Naive thymus-derived CD4-positive, alpha-beta T cell (primary cell): ENCODE measurements at places on chromosomes 2 and 18.

GRCh38 chr2:191349990-191350389, 104.8 kb downstream of the MYO1B start:
- DNase-seq, result no peak

DNA sequence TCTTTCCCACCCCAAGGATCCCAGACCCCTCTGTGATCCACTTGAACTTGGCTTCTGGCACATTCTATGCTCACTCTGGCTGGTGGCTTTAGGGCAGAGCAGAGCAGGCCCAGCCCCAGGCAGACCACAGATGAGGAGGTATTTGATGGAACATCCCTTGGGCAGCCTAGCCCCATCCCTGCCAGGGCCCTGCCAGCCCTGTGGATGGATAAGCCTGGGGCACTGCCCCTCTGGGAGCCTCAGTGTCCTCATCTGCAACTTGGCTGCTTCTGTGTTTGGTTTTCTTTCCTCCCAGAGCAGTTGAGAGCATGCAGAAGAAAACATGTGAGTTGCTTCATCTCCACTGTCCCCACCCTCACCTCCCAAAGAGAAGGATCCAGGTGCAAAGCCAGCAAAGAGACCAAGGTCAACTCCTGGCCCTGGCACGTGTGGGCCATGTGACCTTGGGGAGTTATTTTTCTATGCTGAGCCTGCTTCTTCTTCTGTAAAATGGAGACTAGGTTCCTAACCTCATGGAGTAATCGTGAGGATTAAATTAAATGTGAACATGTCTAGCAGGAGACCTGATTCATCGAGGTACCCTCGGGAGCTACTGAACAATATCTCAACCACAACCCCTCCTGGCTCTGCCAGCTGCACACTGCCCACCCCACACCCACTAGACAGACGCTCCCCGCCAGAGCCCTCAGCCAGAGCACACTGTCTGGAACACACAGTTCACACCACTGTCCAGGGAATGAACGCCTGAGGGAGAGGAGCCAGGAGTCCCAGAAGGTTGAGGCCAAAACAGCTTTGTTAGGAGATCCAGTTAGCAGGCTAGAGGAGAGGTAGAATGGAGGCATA, 14.6 kb upstream of the TNS1 start:
- DNase-seq, result no peak

DNA sequence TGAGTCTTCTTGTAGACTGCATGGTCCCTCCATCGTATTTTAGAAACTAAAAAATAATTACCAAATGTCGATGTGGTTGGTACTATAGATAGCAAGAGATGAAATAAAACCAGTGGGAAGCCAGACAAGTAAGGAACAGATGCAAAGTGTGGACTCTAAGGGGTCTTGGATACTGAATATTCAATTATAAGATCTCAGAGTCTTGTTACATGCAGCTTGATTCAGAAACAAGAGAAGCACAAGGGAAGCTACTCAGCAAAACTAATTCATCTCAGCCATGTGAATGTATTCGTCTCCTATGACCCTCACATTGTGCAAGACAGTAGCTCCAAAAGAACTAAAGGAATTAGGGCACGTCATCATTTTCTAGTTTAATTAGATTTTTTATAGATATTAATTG, 80.9 kb downstream of the CDH20 start:
- DNase-seq, result no peak

- no peak for DNase-seq
Measured at GRCh38 chr2:198483051-198483450, 678.7 kb downstream of the PLCL1 start.

DNA sequence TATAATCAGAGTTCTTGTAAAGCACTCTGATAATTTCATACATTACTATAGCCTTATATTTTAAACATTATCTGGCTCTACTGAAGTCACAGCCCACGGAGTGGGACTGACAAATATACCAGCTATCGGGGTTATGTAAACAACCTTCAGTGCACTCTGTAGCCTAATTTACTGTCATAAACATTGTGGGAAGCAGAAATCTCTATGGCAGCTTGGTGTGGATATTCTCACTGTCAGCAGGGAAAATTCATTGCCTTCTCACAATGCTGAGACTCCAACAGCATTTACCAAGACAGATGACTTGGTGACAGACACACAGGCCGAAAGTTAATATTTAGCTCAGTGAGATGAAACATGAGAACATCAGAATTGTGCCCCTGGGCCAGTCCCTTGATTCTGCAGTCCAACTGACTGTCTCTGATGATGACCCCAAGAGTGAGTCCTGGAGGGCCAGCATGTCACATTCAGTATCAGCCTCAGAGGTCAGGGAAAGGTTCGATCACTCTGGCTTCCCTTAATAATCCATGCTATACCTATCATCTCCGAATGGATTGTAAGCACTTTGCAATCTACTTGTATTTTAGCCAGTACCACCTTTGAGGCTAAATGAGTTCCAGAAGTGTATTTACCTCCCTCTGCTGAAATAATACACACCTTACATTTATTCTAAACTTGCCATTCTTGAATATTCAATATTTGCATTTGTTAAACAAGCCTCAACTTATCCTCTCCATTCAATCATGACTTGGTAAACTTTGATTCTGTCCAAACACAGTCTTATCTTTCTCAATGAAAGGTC, 146.2 kb upstream of the OSR1 start:
- no peak for DNase-seq

DNA sequence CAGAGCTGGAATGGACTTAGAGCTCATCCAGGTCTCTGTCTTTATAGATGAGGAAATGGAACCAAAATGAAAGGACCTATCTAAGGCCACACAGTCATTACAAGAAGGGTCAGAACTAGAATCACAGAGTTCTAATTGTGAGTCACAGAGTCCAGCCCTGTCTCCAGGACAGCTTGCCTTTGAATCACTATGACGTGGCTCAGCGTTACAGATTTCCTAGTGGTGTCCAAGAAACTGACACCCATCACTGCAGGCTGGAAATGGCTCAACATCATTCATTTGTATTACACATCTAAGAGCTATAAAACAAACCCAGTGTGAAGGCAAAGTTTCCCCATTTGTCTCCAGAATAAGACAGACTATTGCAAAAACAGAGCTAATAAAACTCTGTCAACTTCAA, 164.3 kb upstream of the SIX2 start:
- DNase-seq, result no peak

DNA sequence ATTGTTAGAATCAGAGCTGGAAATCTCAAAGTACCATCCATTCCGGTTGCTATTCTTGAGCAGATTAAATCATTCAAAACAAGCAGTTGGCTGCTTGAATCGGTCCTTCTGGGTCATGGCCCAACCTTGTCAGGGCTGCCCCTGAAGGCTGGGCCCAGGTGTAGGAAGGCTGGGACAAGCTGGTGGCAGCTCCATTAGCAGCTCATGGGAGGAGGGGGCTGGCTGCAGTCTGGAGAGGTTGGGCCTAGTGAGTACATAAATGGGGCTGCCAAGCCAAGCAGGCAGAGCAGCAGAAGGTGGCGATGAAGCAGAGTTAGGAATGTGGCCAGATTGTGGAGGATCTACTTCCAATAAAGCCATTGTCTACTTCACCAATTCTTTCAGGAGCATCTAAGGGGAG, 81.4 kb downstream of the ADCYAP1 start:
- DNase-seq, result no peak

- no peak for DNase-seq
Measured at GRCh38 chr2:232925821-232926156, 55.7 kb downstream of the SNORC start.

DNA sequence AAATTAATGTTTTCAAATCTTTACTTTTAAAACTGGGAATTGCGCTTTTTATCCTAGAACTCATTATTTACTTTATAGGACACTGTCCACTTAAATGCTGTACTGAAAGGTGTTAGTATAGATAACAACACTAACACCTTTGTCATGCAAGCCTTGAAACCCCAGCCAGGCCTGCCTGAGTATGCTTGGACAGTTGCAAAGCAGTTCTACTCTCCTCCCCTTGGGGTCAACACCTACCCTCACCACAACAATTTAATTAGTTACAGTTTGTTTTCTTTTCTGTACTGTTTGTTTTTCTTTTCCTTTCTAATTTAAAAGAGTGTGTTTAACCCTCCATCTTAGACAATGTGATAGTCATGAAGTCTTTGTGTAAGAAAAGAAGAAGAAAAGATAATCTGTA, 18.9 kb upstream of the FAM98A start:
- no peak for DNase-seq

DNA sequence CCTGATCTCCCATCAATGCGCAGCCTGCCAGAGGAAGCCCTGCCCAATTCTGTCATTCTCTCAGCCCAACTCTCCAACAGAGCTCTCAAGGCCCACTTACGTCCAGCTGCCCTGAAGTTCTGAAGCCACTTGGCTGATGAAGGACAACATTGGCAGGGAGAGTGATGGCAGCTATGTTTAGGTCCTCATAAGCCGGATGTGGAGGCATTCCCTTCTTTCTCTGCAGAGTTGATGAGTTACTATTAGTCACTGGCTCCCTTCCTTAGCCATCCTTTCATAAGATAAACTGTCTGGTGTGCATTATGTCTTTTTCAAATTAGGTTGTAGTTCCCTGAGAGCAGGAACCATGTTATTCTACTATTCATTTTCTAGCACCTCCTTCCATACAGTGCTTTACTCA, 22.5 kb upstream of the TACR1 start:
- no peak for DNase-seq

GRCh38 chr2:66789741-66790140, 354.8 kb downstream of the MEIS1 start:
- DNase-seq, result no peak

DNA sequence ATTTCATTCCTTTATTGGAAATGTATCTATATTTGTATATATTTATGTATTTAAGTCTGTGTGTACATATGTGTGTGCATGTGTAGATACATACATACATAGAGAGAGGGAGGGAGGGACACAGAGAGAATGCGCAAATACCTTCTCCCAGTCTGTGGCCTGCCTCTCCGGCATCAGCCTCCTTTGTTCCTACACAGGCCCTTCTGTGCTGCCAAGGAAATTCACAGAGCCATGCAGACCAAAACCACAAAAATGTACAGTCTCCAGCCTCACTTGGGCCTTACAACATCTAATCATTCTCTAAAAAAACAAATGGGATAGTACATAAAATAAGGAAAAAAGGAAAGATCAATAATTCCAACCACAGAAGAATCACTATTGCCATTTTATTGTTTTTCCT, 8.8 kb upstream of the CRACDL start:
- DNase-seq, result no peak

GRCh38 chr2:108492364-108492763, 41.9 kb upstream of the LIMS1 start:
- no peak for DNase-seq

- DNase-seq, result no peak
Measured at GRCh38 chr2:198143793-198144192, 339.4 kb downstream of the PLCL1 start.

- no peak for DNase-seq
Measured at GRCh38 chr18:6406075-6406909, 8.4 kb downstream of the L3MBTL4 start.

- DNase-seq, result no peak
Measured at GRCh38 chr2:233010569-233011267, 2.3 kb downstream of the NGEF start.

DNA sequence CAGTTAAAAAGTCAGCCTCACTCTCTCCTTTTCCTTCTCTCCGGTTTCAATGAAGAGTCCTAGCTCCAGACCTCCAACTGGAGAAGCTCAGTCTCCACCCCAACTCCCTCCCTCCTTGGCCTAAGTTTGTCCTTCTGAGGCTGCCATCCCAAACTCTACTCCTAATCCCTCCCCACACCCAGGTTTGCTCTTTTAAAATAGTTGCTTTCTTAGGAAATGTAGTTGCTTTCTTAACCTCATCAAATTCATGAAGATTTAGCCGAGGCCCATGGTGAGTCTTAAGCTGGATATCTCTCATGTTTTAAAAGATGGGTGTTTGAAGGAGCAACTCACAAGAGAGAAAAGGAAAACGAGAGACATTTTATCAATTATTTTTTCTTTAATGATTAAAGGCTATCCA, 937 bp upstream of the LANCL1 start:
- no peak for DNase-seq

- no peak for DNase-seq
Measured at GRCh38 chr2:230901006-230901405, 24.0 kb downstream of the GPR55 start.

- DNase-seq, result no peak
Measured at GRCh38 chr18:43563780-43564179, 286.5 kb upstream of the SYT4 start.

DNA sequence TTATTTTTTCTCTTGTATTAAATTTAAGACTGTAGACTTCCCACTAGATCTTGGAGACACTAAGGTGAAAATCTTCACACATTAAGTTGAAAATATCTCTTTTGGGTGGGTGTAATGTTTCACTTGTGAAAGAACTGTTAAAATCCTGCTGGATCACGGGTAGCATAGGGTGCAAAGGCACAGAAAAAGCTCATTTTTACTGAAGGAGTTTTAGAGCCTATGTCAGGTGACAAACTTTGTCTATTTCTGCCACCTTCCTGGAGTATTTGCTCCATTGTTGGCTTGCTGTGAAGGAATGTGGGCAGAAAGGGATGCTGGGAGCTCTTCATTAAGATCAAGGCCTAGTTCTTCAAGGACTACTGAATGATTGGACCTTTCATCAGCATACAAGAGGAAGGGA, 119.4 kb downstream of the FMNL2 start:
- DNase-seq, result no peak

DNA sequence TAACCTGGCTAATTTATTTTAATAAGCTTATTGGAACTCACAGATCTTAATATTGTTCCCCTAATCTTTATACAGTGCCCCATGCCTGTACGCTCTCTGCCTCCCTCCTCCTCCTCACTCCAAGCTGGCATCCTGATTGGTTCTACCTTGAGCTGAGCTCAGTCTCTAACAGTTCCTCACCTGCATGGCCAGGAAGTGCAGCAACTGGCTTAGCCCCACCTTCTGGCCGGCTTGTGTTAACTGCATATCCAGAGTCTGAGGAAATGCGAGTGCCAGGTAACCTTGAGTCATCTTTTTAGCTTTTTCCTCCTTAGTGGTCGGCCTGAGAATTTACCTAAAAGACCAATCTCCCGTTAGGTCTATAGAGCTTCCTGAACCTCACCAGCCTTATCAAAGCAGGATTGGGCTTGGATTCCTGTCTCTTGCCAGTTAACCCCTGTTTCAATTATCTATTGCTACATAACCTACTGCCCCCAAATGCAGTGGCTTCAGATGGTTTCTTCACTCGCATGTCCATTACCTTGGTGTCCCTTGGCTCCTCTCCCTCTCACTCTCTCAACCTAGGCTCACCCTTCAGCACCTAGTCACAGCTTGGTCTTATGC, 89.5 kb upstream of the STK39 start:
- DNase-seq, result no peak

DNA sequence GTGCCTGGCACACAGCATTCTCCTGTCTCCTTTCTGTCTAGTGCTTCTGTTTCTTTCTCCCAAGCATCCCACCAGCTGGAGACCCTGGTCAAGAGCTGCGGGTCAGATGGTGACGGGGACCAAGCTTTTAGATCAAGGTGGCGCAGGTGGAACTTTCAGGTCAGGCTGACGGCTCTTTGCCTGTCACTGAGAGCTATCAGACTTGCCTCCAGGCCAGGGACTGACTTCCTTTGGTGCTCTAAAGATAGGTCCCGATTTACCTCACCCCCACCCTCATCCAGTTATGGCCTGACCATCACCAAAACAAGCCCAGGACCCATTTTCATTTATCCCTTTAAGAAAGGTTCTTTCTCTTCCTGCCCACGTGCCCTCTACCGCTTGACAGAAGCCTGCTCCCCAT, 1.2 kb upstream of the EMILIN1 start:
- no peak for DNase-seq

GRCh38 chr2:36839976-36840617, 126.2 kb downstream of the STRN start:
- no peak for DNase-seq
